ENCODE measurements at places on chromosomes 2 and 18. TPM values are rescaled to one million over a fixed set of nuclear protein-coding genes. Genes with fewer than 3 reads are reported as not detected.

The DNAJC5G gene
- total RNA-seq = not detected

The TMEM131 gene
- 9.9 TPM for total RNA-seq

The RBM43 gene
- 4.3 TPM for total RNA-seq

The CHRND gene
- not detected for total RNA-seq

The CBLN2 gene
- total RNA-seq = 1.1 TPM

The CCL20 gene
- total RNA-seq = 1.1 TPM

The TUBB8B gene
- not detected for total RNA-seq

Data from pulmonary artery endothelial cell (primary cell).